Activated T-cell treated with anti-CD3 and anti-CD28 coated beads, Interleukin-2, amount 50 U/mL, for 72 hours (primary cell): ENCODE measurements at places on chromosomes 5 and 9. TPM values are rescaled to one million over a fixed set of nuclear protein-coding genes. Genes with fewer than 3 reads are reported as not detected.

DNA sequence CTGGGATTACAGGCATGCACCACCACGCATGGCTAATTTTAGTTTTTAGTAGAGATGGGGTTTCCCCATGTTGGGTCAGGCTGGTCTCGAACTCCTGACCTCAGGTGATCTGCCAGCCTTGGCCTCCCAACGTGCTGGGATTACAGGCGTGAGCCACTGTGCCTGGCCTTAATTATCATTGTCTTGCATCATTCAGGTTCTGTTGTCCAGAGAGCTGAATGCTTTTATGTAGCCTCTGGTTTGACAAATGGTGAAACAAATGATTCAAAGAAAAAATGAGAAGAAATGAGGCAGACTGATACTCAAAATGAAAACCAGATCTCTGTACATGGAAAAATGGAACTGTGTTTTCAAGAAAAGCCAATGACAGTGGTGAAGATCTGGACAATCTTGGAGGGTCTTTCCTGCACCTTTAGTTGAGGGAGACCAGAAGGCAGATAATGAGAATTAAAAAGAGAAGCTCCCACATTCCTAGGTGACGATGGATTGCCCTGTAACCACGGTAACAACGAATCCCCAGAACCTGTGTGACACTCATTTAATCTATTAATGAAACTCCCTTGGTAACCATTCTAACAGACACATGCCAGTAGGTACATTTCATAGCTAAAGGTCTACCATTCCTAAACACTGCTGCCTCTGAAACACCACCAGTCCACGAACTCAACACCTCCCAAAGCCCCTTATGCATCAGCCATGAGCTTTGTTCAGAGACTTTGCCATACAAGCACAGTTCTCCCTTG, 1.6 kb downstream of the TEX48 start:
- no peak for DNase-seq

TMEM174 gene
- total RNA-seq: not detected

DNA sequence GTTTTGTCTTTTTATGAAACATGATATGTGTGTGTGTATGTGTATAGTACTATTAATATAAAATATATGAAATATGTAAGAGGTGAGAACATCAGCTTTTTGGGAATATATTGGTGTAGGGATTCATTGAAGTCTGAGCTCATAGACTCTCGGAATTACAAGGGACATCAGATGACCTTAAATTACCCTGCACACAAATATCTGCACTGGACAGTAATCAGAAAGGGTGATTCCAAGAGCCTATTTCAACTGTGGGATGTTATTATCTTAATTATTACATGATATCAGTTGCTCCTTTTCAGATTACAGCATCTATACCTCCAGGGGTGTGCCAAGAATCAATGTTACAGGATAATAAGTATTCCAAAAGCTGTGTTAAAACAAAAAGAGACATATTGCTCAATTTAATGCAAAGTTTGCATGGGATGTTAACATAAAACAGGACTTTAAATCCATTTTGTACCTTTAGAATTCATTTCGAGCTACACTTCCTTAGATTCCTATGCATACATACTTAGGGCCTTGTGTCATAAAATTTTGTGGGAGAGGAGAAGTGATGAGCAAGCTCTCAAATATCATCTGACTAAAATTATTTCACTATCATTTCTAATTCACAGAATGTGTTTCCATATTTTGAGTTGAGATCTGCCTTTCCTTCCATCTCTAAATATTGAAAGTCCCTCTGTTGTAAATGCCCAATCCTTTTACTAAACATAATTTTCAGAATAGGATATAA, 365.2 kb downstream of the BRINP1 start:
- DNase-seq: no peak

- no peak for DNase-seq
Measured at GRCh38 chr5:100877274-100877673, 25.8 kb downstream of the ST8SIA4 start.

MSX2 gene
- total RNA-seq: 0.38 TPM

MELK gene
- total RNA-seq: 47.4 TPM

NPR3 gene
- 0.24 TPM for total RNA-seq

- peak; percentile 10 for DNase-seq
Measured at GRCh38 chr5:131466171-131466766, 168.8 kb downstream of the RAPGEF6 start.

GRCh38 chr5:133606835-133607234, 5.5 kb downstream of the FSTL4 start:
- no peak for DNase-seq

- DNase-seq: no peak
Measured at GRCh38 chr9:75683591-75683990, 206.9 kb upstream of the PCSK5 start.

DNA sequence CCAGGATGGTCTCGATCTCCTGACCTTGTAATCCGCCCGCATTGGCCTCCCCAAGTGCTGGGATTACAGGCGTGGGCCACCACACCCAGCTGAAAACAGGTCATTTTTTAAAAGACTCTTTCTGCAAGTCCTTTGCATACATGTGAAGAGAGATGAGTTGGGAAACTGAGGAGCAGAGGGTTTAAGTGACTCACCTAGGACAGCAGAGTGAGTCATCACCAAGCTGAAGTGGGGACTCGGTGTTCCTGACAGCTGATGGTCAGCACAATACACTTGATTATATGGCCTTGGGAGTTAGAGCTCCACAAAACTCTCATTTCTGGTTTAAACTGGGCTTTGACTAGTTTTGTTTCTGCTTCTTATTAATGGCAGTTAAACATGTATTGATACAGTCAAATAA, 38.1 kb upstream of the SSBP2 start:
- DNase-seq: no peak

GRCh38 chr5:33588654-33589372, 148.0 kb downstream of the TARS1 start:
- DNase-seq: peak; percentile 50

- no peak for DNase-seq
Measured at GRCh38 chr5:80059354-80059980, 24.3 kb downstream of the THBS4 start.

TRIM7 gene
- 2.9 TPM for total RNA-seq

CORO2A gene
- total RNA-seq: 13.1 TPM

GRCh38 chr9:121095057-121095456, 20.3 kb downstream of the CNTRL start:
- no peak for DNase-seq

DNA sequence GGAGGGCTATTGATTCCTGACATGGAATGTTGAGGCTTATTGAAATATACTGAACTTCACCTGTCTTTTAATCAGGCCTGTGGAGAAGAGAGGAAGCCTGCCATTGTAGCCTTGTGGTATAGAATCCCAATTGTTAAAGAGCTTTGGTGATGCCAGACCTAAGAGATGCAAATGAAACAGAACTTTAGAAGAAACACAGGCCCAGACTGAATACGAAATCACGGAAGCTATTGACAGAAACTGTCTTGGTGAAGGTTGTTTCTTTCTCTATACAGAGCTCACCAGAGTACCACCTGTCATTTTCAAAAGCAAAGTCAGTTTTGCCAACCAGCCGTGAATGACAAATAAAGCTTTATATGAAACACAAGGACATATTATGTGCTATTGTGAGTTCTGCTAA, 660.3 kb downstream of the ISL1 start:
- no peak for DNase-seq

DNA sequence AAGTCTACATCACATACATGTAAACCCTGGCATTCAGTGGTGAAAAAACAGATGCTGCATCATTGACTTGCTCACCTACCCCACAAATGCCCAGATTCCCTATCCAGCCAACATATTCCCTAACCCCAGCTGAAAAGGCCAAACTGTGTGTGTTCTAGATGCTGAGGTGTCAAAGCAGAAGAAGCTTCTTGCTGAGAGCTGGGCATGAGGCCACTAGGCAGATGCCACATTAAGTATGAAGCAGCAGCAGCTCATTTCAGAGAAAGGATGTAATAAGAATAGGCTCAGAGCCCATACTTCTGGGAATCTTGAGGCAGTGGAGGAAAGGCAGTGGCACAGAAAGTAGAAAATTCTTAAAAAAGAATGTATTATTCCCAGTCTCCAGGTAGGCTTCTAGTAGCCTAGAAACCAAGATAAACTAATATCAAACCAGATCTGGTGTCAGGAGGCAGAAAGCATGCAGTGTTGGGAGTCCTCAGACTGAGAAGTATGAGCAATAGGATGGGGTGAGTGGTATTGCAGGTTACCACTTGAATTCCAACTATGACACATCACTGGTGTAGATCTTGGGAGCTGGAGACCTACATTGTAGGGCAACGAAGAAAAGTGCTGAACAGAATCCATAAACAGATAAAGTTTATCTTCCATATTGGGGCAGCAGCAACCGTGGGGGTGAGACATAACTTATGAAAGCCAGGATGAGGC, 71.9 kb upstream of the GRHPR start:
- DNase-seq: no peak

CCNJL gene
- total RNA-seq: not detected

- no peak for DNase-seq
Measured at GRCh38 chr9:137956039-137956438, 78.5 kb downstream of the CACNA1B start.

PCDHA9 gene
- total RNA-seq: not detected

GRCh38 chr5:75660678-75661465, 49.6 kb downstream of the ANKDD1B start:
- no peak for DNase-seq

AK8 gene
- total RNA-seq: 0.24 TPM

PAEP gene
- not detected for total RNA-seq

DNA sequence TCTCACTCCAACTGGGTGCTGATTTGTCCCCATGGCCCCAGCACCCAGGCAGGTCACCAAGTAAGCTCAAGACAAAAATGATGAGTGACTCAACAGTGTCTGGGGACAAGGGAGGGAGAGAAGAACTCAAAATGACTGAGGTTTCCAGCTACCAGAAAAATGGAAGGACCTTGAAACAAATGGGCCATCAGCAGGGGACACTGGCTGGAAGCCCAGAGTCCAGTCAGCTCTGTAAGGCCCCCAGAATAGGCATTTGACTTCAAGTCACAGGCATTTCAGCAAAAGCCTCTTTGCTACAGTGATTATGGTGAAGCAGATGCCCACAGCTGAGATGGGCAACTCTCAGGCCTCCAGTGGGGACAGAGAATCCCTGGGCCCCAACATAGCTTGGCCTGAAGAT, 139.0 kb upstream of the GABRP start:
- no peak for DNase-seq

DNA sequence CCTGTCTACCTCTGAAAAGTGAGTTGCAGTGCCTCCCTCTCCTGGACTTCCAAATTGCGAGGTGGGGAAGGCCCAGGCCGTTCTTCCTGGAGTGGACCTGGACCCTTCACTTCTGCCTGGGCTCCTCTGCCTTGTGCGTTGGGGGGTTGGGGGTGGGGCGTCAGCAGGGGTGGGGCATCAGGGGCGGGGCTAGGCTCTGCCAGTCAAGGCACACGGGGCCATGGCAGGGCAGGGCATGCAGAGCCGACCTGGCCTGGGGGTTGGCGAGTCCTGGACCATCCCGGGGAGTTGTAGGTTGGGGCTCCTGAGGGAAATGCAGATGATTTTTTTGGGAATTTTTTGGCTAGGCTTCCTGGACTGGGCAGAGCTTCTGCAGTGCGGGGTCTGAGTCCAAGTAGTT, 87.1 kb downstream of the EHMT1 start:
- DNase-seq: no peak

GRCh38 chr9:131238402-131239021, 37.8 kb downstream of the FAM78A start:
- no peak for DNase-seq

DNA sequence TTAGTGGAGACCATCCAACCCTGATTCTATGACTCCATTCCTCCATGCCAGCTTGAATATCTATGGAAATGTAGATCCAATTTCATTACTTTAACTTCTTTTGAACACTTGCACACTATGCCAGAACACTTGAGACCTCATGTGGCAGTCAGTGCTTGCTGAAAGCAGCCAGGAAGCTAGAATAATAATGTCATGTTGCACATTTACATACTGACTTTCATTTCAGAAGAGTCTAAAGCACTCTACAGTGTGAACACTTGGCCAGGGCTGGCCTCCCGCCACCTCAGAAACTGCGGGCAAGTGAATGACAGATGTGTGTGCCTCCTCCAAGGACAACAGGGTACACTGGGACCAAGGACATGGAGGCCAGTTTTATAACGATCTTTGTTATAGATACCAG, 97.3 kb downstream of the SLF1 start:
- DNase-seq: no peak

IFNB1 gene
- total RNA-seq: 0.58 TPM

DNA sequence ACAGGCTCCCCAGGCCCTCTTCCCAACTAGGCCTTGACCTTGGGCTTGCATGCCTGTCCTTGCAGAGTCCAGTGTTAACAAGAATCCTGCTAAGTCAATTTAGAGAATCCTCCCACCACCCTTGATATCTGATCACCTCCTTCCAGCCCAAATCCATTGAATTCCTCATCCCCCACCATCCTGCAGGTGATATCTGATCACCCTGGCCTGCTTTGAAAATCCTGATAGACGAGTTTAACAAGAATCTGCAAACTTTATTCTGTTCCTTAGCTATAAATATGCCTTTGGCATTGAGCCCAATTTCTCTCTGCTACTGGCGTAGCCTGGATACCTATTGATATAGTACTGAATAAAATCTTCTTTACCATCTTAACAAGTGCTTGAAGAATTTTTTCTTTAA, 125.5 kb downstream of the DIRAS2 start:
- DNase-seq: no peak

GRCh38 chr9:121376214-121376830, 6.3 kb upstream of the STOM start:
- no peak for DNase-seq

NUTM2F gene
- total RNA-seq: not detected

DNA sequence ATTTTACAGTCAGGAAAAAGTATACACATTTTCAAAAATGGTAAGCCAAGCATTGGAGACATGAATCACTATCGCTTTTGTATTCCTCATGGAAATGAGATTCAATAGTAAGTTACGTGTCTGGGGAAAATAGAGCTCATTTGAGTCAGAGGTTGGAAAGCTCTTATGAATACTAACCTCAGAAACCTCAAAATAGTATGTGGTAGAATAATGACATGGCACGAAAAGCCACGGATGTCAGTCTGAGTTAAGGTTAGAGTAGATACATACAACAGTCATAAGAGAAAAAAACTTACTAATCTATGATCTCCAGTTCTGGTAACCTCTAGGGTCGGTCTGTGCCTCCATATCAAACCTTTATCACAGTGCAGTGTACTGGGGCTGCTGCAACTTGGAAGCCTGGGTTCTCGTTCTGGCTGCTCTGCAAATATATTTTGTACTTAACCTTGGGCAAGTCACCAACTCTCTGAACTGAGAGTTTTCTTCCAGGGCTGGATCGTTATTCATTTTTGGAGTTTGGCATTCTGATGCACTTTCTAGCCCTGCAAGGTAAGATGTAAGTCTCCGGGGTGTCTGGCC, 31.8 kb downstream of the MAP1B start:
- peak; percentile 35 for DNase-seq
